ENCODE measurements at places on chromosomes 1 and 21.

DNA sequence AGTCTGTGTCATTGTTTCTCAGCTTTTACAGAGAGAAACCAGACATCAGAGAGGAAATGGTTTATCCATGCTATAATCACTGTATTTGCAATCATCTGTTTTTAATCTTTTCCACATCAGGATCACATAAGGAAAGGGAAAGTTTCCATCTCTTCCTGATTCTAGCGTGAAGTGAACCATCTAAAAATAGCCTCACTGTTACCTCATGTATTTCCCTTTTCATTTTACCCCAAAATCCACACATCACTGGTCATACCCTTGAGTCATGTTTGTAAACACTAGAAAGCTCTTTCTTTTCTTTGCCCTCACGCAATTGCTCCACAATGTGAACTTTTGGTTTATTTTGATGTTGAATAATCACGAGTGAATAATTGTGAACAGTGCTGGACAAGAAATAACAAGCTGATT, 146.0 kb downstream of the PLA2G4A start:
- peak; percentile 82 for DNase-seq

GRCh38 chr1:34477632-34478141, 277.2 kb upstream of the GJB5 start:
- DNase-seq, result no peak

DNA sequence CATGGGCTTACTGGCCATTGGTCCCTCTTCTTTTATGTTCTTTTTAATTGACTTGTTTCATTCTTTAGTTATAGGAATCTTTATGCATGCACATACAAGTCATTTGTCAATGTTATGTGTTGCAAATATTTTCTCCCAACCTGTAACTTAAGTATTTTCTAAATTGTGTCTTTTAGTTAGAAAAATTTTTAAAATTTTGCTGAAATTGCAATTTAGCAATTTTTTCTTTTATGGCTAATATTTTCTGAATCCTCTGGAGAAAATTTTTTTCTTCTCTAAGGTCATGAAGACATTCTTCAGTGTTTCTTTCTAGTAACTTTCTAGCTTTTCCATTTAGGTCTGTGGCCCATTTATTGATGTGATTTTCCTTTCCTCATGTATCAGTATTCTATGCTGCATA, 48.9 kb upstream of the TENT5C start:
- DNase-seq, result no peak

GRCh38 chr1:168301664-168302320, 21.1 kb downstream of the TBX19 start:
- DNase-seq, result peak; percentile 60
